ENCODE measurements at places on chromosomes 6 and 20.

DNA sequence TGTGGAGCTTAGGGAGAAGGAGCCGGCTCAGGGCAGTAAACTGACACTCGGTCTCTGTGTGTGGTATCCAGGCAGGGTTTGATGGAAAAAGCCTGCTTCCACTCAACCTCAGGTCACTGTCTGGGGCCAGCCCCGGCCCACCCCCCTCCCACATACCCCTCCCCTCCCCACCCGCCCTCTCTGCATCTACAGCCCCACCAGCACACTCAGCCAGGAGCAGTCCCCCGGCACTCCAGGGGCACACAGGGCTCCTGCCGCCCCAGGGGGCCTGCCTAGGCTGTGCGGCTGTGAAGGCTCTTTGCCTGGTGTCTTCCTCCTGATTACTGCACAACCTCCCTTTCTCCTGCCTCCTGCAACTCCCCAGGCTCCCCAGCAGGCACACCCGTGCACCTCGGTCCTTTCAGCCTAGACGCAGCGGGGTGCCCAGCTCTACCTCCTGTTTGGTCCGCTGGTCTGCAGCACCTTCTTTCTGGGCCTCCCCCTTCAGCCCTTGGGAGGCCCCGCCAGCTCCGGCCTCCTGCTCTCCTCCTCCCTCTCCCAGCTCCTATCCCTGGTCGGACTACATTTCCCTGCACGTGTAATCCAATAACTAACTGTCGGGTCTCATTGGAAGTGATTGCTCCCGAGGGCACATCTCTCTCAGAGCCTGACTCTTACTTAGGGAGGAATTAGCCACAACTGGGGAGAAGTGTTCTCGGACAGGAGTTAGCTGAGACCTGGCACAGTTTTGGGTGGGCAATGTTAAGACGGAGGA lies 1.3 kb upstream of the FOXF2 start:
- no peak for ATAC-seq

- ATAC-seq: no peak
These were observed 208.0 kb downstream of the ARHGAP18 start for GRCh38 chr6:129501740-129502660.

DNA sequence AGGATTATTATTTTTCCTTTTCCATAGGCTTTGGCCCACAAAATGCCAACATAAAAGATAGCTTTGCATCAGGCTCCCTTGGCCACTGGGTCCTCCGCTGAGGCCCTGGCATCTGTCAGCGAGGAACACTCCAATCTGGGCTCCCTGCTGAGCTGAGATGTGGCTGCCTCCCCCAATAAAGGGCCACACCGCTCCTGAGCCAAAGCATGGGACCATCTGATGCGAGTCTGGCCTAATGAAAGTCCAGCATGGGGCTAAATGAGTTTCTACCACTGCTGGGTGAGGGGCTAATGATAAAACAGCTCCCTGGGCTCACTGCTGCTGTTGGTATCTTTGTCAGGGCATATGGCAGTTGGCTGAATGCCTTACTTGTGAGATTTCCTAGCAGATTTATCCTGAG lies 817.5 kb upstream of the SLC35B3 start:
- ATAC-seq: no peak

DNA sequence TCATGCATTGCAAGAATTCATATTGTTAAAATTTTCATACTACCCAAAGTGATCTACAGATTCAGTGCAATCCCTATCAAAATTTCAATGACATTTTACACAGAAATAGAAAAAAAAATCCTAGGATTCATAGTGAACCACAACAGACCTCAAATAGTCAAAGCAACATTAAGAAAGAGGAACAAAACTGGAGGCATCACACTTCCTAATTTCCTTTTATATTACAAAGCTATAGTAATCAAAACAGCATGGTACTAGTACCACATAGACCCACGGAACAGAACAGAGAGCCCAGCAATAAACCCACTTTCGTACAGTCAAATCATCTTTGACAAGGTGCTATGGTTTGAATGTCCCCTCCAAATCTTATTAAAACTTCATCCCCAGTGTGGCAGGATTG lies 39.7 kb downstream of the NTSR1 start:
- no peak for ATAC-seq

GRCh38 chr6:167078745-167079144 lies 44.2 kb upstream of the CCR6 start:
- ATAC-seq: peak; percentile 62

GRCh38 chr6:118495485-118496280 lies 52.4 kb upstream of the PLN start:
- peak; percentile 37 for ATAC-seq

GRCh38 chr6:36246506-36247268 lies 23.2 kb upstream of the PNPLA1 start:
- no peak for ATAC-seq

DNA sequence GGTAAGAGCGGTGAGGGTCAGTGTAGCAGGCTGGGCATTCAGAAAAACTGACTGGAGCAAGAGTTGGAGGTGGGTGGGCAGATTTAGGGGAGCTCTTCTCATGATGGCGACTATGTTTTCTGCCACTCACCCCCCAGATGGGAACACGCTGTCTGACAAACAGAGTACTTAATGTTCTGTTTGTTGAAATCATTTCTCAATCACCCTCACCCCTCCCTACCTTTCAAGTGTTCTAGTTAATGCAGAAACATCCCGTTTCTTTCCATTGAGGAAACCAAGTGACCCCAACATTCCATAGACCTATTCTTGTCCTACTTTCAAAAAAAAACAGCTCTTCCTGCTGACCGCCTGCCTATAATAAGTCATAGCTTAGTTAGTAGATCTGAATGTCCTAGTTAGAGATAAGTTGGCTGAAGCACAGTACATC lies 132.5 kb upstream of the NEDD9 start:
- ATAC-seq: no peak

DNA sequence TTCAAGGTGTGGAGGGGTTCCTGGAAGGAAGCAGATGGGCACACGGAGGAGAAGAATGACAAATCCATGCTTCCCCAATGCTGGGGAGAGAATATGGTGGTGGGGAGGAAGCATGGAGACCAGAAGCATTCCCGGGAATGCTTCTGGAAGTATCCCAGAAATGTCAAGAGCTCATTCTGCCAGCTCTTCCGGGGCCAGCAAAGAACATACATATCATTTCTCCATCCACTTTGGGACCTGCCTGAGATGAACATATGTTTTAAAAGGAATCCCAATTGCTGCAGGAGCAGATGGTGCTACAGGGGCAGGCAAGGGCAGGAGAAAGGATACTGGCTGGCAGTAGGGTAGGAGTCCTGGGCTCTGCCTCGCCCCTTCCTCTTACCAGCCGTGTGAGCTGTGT lies 37.9 kb upstream of the CCDC167 start:
- no peak for ATAC-seq

DNA sequence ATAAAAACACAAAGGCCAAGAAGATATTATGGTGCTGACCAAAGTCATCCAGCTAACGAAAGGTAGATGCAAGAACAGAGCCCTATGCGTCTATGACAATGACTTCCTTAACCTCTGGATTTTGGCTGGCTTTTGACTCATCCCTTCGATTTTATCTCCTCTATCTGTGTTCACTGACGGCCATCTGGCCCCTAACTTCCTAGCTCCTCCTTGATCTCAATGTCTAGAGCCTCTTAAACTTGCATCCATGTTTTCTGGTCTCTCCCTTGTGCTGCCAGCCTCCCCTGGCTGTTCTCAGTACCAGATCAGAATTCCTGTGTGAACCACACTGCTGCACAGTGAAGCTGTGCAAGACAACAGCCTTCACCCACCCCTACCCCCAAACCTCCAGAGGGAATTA lies 452.9 kb downstream of the UTRN start:
- no peak for ATAC-seq

DNA sequence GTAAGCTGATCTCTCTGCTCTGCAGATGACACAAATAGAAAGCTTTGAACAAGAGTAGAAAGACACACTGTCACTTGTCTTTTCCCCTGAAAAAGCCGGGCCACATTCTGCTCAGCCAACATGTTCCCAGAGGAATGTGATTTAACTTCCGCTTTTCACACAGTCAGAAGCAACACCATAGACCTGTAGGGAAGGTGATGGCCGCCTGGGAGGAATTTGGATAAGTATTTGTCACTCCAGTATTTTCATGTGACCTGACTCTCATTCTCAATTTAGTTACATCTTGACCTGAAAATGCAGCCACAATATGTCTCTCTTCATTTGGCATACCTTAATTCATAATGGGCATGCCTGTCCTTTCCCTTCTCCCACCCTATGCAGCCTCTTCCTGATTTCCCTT lies 2.0 kb upstream of the GRM1 start:
- no peak for ATAC-seq

DNA sequence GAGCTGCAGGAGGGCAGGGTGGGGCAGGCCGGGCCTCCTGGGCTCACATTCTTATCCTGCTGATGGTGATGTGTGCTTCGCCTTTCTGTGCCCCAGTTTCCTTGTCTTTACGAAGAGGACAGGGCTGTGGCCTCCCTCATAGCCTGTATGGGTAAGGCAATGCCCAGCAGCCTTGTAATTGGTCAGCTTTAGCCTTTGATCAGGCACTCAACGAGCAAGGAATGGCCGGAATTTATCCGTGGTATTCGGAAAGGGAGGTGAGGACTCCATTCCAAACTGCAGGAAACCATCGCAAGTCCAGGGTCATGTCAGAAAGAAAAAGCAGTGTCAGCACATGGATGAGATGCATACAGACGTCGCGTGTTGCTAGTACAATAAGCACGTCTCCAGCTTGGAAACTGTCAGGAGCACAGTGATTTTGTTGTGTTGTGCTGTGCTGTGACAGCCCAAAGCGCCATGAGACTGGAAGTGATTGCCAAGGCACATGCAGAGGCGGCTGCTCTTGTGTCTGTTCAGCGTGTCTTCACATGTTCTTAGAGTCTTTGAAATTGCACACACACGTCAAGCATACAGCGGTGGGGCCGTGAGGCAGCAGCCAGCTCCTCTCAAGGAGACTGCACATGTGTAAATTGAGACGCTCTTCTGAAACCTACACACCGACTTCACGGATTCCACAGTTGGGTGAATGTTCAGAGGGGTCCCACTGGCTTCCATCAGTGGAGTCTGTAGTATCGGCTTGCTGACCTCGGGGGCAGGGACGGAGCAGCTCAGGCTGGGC lies 6.2 kb downstream of the SS18L1 start:
- no peak for ATAC-seq

GRCh38 chr20:15332711-15333160 lies 995.3 kb upstream of the FLRT3 start:
- ATAC-seq: no peak

GRCh38 chr20:41686961-41687360 lies 68.8 kb upstream of the CHD6 start:
- ATAC-seq: no peak

DNA sequence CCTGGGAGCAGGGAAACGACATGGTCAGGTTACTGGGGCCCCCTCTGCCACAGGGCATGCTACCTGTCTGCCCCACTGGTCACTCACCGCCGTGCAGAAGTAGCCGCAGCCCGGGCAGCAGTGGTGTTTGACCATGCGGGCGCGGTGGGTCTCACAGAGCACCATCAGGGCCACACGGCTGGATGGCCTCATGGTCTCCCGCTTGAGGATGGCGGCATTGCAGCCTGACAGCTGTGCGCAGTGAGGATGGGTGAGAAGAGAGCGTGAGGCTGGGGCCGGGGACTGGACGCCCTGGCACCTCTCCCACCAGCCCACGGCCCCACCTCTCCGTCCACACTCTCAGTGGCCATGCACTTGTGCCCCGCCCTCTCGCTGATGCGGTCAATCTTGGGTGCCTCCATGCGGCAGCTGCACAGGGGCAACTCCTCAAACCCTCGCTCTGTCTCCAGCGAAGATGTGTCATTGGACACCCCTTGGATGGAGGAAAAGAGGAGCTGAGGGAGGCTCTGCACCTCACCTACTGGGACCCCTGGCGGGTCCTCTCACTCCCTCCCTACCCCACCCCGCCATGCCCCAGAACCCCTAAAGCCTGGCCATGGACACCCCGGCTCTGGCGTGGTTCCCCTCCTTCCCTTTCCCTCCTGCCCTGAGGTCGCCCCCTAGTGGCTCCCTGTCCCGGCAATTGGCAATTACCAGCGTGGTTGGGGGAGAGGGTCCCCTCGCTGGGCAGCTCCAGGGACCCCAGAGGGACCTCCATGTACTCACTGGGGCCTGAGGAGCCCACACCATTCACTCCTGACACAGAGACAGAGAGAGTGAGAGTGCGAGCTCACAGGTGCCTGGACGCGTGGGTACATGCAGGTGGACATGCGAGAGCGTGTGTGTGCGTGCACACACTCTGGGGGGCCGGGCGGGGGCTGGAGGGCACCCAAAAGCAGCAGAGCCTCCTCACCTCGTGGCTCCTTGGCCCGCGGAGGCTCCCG lies 8.9 kb downstream of the EHMT2 start:
- no peak for ATAC-seq

GRCh38 chr6:157019733-157020132 lies 242.6 kb downstream of the ARID1B start:
- ATAC-seq: no peak

- no peak for ATAC-seq
These were observed 308.9 kb upstream of the EXOC2 start for GRCh38 chr6:1001655-1002349.

DNA sequence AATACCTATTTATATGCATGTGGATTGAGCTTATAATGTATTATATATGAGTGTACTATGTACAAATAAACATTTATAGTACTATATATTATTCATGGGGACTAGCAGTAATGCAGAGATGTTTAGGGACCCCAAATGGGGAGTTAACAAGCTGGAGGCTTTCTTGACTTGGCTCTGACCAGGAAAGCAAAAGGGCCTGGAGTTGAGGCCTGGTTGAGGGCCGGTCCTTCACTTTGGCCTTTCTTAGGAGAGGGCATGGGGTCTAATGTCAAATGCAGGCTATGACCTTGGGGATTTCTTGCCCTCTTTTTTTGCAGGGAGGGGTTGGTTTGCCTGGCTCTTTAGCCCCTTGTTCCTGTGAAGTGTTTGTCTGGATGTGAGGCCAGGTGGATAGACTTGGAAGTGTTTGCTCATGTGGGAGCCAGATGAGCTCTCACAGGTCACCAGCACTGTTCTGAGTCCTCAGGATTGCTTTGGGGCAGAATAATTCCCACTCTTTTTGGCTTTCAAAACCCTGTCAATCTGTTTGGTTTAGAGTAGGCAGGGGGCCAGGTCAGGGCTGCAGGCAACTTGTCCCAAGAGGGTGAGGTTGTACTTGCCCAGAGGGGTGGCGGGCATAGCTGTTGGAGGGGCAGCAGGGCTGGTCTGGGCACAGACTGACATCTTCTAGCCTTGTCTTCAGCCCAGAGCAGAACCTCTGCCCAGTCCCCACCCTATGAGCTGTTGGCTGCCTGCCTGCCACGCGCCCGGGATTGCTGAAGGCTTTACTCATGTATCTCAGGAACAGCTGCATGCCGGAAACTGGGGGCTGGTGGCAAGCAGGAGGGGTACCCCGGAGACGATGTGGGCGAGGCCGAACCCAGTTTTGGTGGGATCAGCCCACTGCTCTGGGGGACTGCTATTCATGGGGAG lies 14.6 kb downstream of the TJAP1 start:
- no peak for ATAC-seq
